ENCODE measurements at places on chromosomes 11 and 22. TPM values are rescaled to one million over a fixed set of nuclear protein-coding genes. Genes with fewer than 3 reads are reported as not detected.

LYVE1 gene
- 62.9 TPM for total RNA-seq

C22orf39 gene
- total RNA-seq = 46.9 TPM

MS4A12 gene
- not detected for total RNA-seq

MYEOV gene
- total RNA-seq = 13.3 TPM

DNA sequence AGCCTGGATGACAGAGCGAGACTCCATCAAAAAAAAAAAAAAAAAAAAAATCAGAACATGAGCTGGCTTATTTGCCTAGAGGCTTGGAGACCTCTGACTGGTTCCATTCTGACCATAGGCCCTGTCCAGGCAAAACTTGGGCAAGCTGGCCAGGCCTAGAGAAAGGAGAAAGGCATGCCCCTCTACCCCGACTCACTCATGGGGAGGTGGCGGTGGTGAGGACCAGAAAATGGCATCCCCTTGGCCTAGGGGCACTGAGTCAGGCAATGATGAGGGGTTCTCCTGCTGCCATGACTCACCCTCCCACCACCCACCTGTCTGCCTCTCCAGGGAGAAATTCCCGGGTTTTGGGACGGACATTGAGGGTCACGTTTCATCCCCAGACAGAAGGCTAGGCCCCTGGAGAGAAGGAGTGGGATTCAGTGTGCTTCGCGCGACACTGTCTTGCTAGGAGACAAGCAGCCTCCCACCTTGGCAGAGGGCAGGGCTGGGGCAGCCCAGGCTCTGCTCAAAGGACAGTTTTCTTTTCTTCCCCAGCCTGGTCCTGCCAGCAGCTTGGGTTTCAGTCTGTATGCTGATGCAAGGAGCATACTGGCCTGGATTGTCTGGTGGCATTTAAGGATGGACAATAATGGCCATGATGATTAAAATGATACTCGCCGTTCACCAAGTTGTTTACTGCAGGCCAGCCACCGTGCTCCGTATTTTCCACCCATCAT lies 17.2 kb downstream of the TOB2 start:
- no peak for DNase-seq

GRCh38 chr11:132357811-132358572 lies 987.6 kb downstream of the NTM start:
- DNase-seq = no peak

DNA sequence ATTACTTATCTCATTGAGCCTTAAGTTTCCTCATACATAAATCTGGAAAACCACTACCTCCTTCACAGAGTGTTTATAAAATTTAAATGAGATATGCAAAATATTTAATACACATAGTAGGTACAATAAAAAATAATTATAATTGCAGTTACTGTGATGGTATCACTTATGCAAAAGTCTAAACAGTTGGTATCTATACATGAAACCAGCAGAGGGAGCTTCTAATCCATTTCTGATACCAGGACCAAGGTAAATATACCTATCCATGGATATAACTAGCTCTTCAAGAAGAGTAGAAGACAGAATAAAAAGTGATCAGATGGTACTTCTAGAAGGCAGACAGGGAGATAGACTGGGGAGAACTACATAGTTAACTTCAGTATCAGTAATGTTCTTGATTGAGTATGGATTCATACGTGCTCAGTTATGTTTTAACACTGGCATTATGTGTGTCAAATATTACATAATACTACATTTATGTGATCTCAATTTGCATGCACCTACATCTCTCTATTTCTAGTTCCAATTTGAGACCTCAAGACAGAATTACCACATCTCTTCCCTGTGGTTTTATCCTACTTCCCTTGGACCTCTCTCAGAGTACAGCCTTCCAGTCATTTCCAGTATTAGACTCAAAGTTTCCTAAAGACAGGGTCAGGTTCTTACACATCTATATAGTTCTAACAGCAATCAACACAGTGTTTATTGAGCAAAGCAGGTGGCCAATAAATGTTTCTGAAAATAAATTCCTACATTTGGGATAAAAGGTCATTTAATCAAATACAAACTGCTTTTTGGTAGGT lies 13.7 kb upstream of the TSG101 start:
- DNase-seq = no peak

GRCh38 chr11:82775736-82776346 lies 42.2 kb upstream of the FAM181B start:
- DNase-seq = no peak

DNA sequence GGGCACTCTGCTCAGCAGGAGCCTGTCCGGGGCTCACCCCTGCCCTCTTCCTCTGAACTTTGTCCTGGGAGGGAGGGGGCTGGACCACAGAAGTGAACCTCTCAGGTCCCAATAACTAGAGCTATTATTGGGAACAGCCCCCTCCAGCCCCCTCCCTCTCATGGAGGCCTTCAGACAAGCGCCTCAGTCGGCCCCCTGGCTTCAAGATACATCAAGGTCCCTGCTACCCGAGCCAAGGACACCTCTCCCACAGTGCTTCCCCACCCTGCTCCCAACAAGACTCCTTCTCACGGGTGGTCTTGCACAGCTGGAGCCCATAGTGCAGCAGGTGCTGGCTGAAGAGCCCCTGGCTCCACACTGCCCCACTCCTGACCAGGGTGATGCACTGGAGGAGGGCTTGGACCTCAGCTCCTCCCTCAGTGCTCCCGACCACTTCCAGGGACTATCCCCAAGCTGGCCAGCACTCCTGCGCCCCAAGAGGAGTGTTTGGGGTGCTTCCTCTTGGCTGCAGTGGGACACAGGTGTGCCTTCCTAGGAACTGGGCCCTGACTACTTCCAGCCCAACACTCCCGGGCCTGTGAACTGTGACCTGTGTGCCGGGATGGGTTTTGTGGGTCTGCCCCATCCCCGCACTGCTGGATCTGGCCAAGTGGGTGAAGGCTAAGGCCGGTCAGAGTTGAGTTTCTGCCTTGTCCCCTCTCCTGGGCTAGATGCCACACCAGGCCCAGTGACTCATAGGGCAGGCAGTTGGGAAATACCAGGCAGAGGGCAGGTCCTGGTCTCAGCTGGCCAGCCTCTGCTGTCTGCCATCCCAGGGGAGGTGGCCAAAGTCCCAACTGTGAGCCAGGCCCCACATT lies 2.2 kb downstream of the PNPLA2 start:
- no peak for DNase-seq

GRCh38 chr11:7599209-7599608 lies 74.1 kb downstream of the CYB5R2 start:
- DNase-seq = no peak

- no peak for DNase-seq
These were observed 696 bp downstream of the KRTAP5-5 start for GRCh38 chr11:1630271-1630670.
